Activated CD4-positive, alpha-beta T cell treated with anti-CD3 and anti-CD28 coated beads for 1 hour (primary cell): ENCODE measurements at places on chromosomes 3 and 15.

GRCh38 chr3:98733053-98733811 lies 29.9 kb upstream of the ST3GAL6 start:
- no peak for DNase-seq

GRCh38 chr3:6516143-6516542 lies 344.8 kb upstream of the GRM7 start:
- DNase-seq, result no peak

DNA sequence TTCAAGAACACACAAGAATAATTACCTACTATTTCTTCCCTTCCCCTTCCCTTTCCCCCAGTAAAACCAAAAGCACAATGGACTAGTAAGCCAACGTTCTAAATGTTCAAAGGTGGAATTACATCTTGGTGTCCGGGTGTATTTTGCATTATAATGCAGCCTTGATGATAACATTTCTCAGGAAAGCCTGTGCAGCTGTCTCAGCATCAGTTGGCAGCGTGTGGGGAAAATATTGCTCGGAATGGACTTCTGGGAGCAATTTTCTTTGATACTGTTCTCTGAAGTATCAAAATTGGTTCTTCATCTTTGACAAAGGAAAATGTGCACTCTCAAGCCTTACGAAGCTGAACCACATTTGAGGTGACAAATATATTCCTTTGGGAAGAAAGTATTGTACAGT lies 198.9 kb downstream of the AGBL1 start:
- no peak for DNase-seq

DNA sequence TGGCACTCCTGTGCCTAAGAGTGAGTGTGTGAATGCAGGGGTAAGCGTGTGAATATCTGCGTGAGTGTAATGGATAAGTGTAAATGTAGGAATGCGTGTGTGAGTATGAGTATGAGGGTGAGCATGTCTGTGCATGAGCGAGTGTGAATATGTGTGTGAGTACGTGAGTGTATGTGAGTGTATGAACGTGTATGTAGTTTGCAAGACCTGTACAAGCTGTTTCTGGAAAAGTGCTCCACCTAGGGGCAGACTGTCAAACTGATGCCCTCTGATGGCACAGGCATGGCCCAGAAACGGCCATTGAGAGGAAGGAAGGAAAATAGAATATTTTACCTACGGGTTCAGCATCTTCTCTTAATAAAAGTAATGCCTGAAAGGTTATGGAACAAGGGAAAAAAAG lies 24.4 kb upstream of the FRMD4B start:
- DNase-seq, result peak; percentile 34

DNA sequence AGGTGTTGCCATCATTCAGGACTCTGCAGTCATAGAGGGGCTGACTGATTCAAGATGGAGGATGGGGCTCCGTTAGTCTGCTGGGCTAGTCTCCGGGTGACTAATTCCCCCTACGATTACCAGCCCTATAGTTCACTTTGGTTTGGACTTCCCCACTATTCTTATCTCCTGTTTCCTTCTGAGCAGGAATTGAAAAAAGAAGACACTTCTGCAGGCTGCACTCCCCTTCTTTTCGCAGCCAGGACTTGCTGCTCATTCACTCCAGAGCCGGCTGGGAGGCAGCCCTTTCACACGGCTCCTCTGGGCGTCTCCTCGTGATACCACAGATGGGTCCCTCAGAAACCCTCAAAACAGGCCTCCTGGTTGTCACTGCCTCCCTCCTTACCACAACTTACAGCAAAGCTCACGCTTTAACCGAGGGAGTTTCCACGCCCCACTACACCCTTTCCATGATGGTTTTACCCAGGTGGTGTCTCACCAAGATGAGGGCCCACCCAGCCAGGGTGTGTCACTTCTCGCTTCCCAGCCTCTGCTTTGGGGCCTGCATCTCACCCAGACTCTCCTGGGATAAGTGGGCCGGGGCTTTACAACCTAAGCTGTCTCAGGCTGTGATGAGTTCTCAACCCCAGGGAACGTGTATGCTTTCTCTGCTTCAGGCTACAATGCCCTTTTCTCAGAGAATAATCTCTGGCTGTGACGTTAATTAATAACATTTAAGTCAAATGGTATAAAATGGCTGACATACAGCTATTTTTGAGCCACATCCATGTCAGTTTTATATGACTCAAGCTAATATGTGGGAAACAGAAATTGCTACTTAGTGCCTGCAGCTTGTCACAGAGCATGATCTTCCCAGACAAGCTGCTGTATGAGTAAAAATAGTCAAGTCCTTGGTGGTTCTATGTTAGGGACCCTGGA lies 11.9 kb downstream of the CX3CR1 start:
- peak; percentile 42 for DNase-seq

- DNase-seq, result no peak
These were observed 56.1 kb downstream of the ATP10A start for GRCh38 chr15:25807063-25807462.

GRCh38 chr15:78914027-78914764 lies 30.6 kb downstream of the CTSH start:
- DNase-seq, result no peak

GRCh38 chr15:43911235-43911781 lies 84.5 kb downstream of the WDR76 start:
- no peak for DNase-seq

GRCh38 chr15:32818758-32819447 lies 101.1 kb downstream of the GREM1 start:
- DNase-seq, result no peak

DNA sequence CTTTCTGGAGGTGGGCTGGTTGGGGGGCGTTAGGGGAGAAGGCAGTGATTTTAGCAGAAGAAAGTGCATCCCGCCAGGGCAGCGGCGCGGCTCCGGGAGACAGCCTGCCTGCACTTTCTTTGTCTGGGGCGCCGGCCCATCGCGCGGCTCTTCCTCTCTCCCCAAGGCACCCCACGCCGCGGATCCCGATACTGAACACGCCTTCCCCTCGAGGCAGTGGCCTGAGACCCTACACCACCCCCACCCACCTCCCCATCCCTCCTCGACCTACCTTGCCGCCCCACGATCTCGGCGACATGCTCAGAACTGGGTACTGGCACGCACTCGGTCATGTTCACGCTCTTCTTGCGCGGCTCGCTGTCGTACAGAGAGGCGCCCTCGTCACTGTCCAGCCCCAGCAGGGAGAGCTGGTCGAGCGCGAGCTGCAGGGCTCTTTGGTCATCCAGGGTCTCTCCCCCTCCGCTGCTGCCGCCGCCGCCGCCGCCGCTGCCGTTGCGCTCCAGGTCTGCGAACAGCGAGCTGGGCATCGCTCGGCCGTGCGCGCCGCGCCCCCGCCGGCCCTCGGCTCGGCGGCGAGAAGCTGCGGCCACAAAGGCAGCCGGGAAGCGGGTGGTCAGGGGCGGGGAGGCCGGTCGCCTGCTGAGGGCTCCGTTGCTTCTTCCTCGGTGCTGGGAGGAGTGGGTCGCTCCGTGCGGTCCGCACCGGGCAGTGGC lies 483 bp downstream of the MEX3B start:
- DNase-seq, result no peak

DNA sequence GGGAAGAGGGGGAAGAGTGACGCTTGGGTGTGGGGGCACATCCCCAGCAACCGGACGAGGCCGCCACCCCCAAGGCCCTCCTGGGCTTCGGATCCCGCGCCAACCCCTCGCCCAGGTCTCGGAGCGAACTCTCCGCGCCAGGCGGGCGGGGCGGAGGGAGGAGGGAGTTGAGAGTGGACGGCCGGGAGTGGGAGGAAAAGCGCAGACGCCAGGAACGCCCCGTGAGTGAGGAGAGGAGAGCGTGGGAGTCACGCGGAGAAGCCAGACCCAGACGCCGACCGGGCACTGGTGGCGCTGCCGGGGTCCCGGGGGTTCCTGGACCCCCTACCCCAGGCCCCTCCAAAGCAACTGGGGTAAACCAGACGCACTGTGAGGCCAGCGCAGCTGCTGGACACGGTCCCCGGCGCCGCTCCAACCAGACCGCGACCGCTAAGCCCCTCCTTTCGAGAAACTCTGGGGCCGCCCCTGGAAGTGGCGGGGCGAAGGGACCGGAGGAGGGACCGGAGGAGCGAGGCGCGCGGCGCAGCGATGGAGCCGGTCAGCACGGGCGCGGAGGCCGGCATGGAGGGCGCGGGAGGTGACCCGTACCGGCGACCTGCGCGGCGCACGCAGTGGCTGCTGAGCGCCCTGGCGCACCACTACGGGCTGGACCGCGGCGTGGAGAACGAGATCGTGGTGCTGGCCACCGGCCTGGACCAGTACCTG lies at the start of gene EFCC1:
Gene EFCC1 (plus strand): TSS at position 204 of the 705 bp plus-strand sequence. CDS start 325 bp downstream, at position 529.
- no peak for DNase-seq
